Stimulated activated CD8-positive, alpha-beta memory T cell treated with anti-CD3 and anti-CD28 coated beads, Interleukin-12 subunit alpha, Interleukin-12 subunit beta, amount 100 ng/mL, for 1 hour (primary cell): ENCODE measurements at places on chromosomes 16 and 17.

DNA sequence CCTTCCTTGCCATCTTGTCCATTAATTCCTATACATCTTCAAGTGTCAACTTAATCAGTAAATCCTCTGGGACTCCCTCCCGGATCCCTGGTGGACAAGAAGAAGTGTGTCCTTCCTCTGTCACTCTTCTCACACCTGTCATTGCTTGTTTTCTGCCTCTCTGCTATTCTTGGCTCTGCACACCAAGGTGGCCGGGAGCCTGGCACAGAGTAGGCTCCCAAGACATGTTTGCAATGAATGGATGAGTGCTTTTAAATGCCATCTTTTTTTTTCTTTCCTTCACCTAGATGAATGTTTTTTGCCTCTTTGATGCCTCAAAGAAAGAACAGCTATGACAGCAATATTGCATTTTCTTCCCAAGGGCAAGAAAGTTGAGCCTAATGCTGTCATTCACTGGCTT, 58.0 kb upstream of the CLEC18A start:
- no peak for DNase-seq

DNA sequence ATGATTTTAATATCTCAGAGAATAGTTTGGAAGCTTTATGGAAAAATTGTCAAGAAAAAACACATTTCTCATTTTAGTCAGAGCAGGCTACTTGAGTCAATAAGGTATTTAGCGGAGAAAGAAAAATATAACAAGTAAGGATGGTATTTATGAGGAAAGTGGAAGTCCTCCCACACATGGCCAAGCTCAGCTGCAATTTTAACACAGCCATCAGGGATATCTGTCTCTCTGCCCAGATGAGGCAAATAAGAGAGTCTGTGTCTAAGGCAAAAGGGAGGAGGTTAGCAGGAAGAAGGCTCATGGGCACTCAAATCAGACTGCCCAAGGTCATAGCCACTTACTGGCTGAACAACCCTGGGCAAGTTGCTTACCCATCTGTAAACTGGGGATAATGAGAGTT, 5.2 kb upstream of the CMTM2 start:
- no peak for DNase-seq

DNA sequence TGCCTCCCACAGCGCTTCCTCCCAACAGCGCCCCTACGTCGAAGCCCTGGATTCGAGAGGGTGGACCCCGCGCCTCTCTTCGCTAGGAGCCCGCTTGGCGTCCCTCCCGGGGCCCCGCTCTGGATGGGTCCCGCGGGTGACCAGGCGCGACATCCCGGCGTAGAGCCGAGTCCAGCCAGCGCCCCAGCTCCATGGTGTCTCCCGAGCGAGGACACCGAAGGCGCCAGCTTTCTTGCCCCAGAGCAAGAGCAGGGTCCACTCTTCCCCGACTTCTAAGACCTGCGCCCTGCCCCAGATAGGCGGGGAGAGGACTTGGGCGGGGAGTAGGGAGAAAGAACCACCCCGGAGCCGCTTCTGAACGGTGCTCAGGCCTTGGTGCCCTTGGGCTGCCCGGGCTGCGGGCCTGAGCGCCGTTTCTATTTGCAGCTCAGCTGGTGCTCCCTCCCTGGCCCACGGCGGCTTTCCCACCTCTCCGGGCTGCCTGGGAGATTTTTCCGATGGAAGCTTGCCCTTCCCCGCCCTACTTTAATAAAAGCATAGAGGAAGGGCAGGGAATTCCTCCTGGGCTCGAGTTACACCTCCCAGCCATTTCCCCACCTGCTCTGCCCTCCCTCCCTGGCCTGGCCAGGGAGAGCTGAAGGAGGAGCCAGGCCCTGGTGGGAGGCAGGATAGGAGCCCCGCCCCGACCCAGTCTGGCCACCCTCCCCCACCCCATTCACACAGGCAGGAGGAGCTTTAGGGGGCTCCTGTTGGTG, 1.8 kb downstream of the MMP15 start:
- DNase-seq: no peak

- DNase-seq: no peak
These were observed 184.8 kb downstream of the IRX5 start for GRCh38 chr16:55115506-55115905.

DNA sequence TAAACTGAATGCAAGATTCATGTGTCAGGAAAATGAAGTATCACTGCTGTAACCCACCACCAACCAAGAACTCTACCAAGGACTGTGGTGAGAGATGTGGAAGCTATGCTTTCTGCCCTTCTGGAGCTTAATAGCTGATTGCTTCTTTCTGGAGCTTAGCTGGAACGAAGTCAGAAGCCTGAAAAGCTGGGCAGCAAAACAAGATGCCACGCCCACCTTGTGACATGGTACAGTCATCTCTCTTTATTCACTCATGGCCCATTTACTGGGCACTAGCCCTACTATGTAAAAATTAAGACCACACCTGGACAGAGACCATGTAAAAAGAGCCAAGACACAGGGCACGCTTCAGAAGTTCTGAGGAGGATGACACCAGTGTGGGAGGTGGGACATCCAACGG, 48.1 kb downstream of the TEX2 start:
- no peak for DNase-seq

- no peak for DNase-seq
These were observed 147.1 kb upstream of the IRX6 start for GRCh38 chr16:55176901-55177300.

GRCh38 chr16:83937267-83937666, 15.8 kb upstream of the OSGIN1 start:
- DNase-seq: no peak

DNA sequence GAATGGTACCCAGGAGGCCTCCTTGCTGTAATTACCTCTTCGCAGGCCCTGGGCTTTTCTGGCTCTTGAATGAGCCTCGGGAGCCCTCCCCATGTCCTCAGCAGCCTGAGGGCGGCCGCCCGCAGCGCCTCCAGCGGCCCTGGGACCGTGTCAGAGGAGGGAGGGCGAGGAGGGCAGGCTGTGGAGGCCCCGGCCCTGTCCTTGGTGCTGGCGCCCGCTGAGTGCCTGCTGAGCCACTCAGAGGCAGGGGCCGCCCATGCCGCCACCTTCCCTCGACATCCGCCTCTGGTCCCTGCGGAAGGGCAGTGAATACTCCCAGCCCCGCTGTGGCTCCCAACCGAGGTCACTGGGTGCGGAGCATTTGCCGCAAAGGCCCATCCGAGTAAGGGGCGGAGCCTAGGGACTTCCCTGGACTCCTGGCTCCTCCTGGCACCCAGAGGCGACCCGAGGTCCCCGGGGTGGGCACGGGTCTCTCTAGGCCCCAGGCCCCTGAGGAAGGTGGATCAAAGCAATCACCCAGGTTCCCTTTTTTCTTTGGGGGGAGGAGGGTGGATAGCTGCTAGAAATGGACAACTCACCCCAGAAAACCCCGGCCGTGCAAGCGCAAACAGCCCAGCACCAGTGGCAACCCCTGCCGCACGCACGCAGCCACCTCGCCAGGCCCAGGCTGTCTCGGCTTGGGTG, 2.8 kb downstream of the RBFOX3 start:
- no peak for DNase-seq

DNA sequence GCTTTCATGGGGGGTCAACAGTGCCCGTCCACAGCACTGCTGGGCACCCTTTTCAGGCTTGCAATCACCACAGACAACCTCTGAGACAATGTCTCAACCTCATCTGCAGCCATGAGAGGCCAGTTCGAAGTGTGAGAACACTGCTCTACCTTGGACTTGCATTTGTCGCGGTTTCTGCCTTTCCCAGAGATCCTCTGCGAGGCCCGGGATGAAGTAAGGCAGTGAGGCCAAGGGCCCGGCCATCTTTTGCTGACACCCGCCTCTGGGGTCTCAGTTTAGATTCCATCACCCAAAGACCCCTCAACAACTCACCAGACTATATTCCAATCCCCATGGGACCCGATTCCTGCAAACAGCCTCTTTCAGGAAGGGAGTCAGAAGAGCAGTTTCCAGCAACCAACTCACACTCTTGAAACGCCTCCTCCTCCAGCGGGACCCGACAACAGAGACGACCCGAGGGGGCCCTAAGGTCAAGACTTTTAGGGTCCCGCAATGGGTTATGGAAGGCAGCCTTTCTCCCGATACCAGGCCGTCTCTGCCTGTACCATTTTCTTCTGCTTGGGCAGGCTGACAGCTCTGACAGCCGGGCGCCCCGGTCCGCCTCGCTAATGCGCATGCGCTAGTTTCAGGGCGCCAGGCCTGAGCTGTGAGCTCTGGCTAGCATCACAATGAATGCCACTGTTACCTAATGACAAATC, 576.0 kb downstream of the KCNJ18 start:
- DNase-seq: no peak

DNA sequence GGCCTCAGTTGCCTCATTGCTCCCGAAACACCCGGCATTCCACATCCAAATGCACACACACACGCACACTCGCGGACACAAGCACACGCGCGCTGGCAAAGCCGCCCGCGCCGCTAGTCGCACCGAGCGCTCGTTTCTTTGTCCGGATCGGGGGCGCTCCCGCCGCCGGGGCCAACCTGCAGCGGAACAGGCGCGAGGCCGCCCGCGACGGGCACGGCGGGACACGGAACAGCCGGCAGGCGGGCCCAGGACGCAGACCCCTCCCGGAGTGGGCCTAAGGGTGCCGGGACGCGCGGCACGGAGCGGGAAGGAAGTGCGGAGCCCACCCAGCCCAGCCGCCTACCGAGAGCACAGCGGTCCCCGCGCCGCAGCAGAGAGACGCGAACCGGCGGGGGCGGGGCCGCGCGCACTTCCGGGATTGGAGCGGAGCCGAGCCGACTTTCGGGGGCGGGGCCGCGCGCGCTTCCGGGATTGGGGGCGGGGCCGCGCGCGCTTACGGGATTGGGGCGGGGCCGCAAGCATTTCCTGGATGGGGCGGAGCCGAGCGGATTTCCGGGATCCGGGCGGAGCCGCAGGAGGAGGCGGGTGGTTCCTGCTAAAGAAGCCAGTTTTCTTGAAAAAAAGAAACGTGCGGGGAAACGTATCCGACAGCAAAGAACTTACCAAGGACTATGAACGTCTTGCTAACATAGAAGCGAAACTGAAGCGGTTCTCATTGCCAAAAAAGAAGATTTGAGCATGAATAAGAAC, at the start of gene CYBC1:
TSS of gene CYBC1 (minus strand) at position 396 of the 750 bp plus-strand sequence. CDS start 1,498 bp downstream, outside the sequence.
- peak; percentile 94 for DNase-seq
